DMS79 (cell line): ENCODE measurements at places on chromosomes 1 and 21.

DNA sequence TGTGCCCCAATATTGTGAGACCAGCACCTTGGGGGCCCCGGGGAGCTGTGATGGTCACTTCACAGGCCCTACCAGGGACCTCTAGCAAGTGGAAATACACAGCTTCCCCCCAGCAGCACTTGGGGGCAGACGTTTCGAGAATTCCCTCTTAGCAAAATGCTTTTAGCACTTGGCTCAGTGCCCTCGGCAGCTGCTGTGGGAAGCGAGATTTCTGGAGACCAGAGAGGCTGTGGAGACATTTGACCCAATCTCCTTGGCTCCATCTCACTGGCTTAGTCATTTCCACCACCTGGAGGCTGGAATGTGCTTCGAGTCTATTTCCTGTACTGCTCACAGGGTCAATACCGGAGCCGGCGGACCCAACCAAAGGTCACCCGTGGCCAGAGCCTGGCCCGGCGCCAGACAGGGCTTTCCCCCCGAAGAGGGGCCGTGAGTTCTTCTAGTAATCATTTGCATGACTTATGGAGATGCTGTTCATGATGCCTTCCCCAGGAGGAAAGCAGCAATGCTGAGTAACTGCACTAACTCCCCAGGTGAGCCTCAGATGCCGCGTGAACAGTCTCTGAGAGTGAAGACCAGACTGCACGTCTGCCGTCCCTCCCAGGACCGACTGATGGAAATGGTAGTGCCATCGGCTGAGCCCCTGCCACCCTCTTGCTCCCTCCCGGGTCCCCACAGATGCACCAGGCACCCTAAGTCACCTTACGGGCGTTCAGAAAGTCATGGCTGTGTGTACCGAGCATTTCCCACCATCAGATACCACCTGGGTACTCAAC, 4.4 kb upstream of the C2CD2 start:
- DNase-seq: peak; percentile 72

- DNase-seq: peak; percentile 40
These were observed 292.9 kb upstream of the DUSP10 start for GRCh38 chr1:222034790-222035189.

DNA sequence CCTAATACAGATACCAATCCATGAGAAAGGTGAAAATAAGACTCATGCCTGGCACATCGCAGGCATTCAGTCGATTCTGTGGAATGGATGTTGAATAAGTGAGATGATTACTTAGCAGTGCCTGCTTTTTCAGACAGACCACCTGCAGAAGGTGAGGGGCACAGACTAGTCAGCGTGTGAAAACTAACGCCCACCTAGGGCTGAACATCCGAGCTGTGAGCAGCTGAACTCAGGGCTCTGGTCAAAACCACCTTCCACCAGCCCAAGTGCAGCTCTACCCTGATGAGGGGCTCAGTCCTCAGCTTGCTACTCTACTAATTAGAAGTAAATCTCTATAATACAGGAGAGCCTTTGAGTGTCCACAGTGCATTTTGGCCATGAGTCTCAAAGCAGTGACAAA, 32.5 kb downstream of the LMX1A start:
- no peak for DNase-seq

- peak; percentile 24 for DNase-seq
These were observed 118.2 kb downstream of the FOXD2 start for GRCh38 chr1:47555841-47556560.

DNA sequence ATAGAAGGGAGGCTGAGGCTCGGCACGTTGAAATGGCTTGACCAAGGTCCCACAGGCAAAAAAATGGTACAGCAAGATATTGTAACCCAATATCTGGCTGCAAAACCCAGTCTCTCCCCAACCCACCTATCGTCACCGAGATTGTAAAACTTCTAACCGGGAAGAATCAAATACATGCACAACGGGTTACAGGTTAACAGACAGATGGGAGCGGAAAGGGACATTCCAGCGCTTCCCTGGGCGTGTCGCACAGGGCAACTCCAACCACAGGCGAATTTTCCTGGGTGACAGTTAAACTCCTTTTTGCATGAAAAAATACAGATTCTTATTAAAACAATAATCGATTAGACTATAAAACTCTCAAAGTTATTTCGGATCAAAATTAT, 31.8 kb upstream of the JUN start:
- DNase-seq: no peak

GRCh38 chr1:12148160-12148957, 18.4 kb upstream of the TNFRSF1B start:
- no peak for DNase-seq

DNA sequence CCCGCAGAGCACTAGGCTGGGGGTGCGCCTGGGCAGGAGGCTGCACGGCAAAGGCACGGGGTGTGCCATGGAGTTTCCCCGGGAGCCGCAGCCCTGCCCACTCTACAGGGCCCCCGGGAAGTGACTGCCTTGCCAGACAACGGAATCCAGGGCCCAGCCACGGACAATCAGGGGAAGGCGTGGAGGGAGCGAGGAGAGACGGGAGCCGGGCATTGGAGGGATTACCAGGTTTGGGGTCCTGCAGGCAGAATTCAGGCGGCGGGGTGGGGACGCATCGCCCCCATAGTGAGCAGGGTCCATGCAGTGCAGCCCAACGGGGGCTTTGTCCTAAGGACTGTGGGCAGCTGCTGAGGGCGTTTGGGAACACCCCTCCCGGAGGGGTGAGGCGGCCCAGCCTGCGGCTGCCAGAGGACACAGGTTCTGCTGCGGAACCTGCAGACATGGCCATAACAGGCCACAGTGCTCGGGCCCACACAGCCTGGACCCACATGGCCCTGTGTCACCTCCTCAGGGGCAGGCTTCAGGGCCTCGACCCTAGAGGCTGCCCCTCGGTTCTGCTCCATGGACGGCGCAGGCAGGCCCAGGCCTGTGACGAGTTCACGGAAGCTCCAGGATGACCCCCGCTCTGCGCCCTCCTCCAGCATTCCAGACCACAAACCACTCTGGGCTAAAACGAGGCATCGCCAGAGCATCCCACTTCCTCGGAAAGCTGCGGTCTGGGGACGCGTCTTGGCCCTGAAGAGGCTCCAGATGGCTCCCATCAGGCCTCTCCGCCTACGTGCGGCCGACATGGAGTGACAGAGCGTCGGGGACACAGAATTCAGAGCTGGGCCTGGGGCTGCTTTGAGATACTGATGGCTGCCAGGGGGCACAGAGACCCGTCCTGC, 54.5 kb downstream of the COL6A1 start:
- DNase-seq: no peak

GRCh38 chr1:211327346-211327921, 801 bp downstream of the TRAF5 start:
- DNase-seq: no peak

DNA sequence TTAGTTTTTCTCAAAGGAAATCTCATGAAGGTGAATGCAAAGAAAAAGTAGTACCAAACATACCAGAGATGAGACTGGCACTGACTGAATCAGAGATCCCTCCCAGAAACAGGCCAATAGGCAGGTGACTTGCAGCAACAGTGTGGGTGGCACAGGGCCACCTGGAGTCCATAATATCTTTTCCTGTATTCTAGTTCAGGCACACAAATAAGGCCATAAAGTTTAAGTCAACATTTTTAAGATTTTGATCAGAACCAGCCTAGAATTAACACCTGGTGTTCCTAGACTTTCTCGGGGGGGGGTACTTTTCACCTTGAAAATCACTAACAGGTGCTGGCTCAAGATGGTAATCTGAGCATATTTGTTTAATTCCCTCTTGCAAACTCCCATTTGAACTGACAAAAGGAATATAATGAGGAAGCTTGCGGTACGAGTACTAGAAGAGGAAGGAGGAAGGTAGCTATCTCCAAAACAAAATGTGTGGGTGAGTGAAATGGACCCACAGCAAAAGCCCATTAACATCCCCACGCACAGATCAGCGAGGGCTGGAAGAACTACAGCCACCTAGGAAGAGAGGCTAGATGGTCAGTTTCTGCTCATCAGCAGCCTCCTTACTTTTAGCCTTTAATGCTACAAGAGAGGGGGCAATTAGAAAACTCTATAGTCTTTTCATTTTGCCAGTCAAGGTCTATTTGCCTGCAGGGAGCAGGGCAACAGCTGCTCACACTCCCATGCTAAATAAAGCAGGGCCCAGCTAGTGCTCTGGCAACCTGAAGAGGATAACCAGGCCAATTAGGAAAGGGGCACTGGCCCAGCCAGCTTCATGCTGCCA, 18.9 kb downstream of the SDE2 start:
- DNase-seq: no peak

- no peak for DNase-seq
These were observed 66.9 kb upstream of the DIP2A start for GRCh38 chr21:46391773-46392172.

DNA sequence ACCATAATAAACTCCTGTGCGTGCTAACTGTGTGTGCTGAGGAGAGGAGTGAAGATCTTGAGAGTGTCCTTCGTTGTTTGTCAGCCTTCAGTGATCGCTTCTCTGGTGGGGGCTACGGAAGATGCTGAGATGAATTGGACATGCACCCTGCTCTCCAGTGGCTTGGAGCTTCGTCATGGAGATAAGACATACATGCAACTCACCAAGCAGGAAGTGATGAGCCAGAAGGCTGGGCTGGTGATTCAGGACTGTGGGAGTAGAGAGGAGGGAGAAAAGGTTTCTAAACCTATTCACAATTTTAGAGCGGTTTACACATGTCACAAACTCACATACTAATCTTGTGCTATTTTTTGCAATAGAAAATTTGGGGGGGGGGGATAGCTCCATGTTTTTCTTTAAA, 128.9 kb upstream of the ADAR start:
- no peak for DNase-seq

DNA sequence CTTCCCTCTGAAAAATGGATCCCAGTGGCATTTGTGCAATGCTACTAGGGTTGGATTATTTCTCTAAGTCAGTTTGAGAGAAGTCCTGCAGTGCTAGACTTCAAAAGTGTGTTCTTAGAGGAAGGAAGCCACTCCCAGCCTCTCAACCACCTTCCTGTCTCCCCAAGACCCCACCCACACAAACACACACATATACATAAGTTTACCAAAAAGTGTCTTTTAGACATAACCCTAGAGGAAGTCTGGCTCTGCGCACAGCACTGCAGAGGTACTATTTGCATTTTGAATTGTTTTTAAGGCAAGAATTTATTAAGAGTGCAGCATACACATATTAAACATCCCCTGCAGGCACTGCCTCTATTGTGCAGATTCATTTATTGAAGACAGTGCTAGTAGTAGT, 127.3 kb downstream of the HHIPL2 start:
- no peak for DNase-seq

DNA sequence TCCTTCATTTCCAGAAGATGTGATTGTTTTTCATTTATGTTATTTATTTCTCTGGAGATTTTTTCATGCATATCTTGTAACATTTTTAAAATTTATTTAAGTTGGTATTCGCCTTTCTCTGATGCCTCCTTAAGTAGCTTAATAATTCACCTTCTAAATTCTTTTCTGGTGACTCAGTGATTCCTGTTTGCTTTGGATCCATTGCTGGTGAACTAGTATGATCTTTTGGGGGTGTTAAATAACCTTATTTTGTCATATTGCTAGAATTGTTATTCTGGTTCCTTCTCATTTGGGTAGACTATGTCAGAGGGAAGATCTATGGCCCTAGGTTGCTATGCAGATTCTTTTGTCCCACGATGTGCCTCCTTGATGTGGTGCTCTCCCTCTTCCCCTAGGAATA, 1347.2 kb upstream of the B3GALT2 start:
- no peak for DNase-seq

DNA sequence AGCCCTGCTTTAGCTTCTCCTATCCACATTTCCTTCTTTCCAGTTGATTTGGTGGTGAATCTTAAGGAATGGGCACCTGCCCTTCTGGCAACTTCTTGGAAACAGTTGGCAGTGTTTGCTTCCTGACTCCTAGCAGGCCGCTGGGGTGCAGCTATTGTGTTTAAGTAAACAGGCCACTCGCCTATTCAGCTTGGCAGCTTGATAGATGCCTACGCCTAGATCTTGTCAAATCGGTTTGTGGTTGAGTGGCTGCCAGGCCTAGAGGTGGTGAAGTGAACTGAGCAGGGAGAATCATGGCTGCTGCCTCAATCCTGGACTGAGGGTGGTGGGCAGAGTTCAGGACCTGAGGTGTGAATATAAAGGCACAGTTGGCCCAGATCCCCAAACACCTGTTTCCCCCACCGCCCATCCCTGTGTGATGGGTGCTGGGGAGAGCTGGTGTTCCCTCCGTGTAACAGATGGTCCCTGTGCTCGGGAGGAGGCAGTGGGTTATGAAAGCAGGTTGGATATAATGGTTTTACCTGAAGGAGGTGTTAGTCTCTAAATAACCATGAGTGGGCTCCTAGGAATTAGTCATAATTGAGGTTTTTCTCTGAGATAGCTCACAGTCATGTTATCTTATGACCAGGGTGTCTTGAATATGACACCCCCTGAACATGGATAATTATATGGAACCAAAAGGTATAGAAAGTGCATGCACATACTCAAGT, 940 bp upstream of the PLA2G2C start:
- DNase-seq: no peak
